ENCODE measurements at places on chromosomes 12 and 14.

DNA sequence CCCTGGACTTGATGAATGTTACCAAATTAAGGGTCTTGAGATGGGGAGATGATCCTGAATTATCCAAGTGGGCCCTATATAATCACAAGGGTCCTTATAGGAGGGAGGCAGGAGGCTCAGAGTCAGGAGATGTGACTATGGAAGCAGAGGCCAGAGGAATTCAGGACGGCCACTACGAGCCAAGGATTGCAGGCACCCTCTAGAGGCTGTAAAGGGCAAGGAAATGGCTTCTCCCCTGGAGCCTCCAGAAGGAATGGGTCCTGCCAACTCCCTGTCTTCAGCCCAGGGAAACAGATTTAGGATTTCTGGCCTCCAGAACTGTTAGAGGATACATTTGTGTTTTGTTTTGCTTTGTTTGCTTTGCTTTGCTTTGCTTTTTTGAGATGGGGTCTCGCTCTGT lies 8.8 kb downstream of the BDKRB1 start:
- DNase-seq: no peak

- no peak for DNase-seq
Measured at GRCh38 chr12:132356691-132357622, 27.6 kb upstream of the GALNT9 start.

DNA sequence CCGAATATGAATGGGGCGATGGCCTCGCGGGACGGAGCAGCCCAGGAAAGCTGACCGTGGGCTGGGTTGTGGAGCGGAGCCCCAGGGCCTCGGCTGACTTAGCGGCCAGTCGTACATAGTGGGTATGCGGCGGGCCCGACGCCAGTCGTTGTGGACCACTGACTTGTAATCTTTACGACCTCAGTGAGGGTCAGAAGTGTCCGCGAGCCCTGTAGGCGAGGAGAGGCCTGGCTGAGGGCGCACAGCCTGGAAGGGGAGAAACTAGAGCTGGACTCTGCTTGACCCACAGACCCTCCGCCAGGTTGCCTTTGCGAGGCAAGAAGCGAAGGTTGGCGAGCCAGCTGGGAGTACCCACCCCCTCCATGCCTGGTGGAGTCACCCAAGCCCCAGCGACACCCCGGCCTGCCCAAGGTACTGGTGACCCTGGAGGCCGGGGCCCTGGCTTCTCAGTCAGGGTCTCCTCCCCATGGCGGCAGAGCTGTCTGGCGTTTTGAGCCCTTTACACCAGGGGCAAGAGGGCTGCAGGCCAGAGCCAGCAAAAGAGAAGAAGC lies 15.6 kb upstream of the DYNC1H1 start:
- DNase-seq: no peak

DNA sequence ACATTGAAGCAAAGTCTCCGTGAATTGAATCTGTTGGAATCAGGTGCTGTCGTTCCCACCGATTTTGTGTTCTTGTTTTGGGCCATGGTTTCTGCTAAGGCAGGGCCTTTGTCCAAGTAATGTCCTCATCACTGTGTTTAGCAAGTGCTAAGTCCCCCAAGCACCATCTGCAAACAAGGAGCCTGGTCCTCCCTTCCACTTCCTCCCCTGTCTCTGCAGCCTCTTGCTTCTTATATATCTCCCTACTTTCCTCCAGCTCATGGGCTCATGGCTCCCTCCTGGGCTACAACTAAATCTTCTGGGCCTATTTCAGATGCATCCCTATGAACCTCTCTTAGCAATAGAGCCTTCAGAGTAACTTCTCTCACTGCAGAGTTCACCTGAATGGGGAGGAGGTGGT lies 25.8 kb upstream of the CMKLR1 start:
- no peak for DNase-seq

DNA sequence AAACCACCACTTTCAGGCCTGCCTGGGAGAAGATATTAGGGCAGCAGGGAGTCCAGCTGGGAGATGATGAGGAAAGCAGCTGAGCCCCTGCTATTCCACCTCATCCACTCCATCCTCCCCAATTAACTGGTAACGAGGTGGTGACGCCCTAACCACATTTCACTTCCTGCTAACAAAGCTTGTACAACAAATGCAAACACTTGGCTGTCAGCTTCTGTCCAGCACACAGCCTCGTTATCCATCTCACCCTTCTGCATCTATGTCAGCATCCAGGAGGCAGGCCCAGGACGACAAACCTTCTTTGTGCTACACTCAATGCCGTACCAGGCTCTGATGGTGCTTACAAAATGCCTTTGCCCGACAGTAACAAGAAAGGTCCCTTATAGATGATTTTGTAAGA lies 225.4 kb downstream of the APAF1 start:
- no peak for DNase-seq

DNA sequence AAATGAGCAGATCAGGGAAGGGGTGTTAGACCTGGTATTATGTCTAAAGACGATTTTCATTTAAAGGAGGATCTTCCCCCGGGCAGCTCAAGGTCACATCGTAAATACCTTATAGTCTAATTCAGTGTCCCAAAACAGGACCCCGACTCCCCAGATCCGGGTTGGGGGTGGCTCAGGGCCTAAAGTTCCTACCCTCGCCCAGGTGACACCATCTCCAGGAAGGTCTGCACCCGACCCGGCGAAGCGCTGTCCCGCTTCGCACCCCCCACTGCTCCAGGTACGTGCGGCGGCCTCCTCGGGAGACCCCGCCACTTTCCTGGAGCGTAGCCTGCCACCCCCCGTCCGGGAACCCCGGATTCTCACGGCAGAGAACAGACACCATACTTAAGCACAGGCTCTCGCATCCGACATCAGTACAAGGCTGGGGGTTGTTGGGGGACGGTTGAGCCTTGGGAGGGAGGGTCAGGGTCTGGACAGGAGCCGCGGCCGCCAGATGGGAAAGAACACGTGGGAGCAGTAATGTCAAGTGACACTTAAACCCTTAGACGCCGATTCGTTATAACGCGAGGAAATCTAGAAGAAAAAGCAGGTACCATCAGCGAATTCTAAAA lies 556 bp downstream of the TIMM9 start:
- no peak for DNase-seq

DNA sequence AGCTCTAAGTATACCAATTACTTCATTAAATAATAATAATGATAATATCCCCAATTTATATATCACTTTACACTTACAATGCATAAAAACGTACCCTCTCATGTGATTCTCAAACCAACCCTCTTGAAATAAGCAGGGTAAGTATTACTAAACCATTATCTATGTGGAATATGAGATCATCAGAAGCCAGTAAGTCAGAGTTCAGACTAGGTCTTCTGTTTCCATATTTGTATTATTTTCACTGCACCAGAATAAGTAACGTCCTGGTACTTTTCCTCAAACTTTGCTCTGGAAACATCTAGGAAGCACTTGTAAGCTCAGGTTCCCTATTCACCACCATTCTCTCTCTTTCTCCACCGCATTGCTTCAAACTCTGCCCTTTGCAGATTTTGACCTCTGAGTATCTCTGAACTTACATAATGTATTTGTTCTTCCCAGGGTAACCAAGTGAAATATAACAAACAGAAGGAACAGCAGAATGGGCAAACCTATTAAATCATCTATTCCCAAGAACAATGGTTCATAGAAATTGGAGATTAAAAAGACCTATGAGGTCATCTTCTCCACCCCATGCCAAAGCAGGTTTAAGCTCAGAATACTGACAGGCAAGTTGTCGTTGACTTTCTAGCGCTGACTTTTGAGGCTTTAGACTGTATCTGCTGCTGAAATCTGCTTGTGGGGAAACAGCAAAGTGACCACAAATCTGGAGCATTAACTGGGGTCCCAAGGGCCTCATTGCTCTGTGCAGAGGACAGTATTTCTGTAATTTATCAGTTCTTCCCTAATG lies 161.3 kb upstream of the FAR2 start:
- no peak for DNase-seq

All from CD14-positive monocyte (primary cell).